AG08395 (cell line): ENCODE measurements at places on chromosomes 12 and 14.
A peak's percentile ranks its signal among the peaks of the same experiment; 100 is the strongest.

- DNase-seq, result no peak
Measured at GRCh38 chr14:51879170-51879569, 18.8 kb downstream of the GNG2 start.

GRCh38 chr12:54708826-54709225, 60.7 kb upstream of the DCD start:
- no peak for DNase-seq

- no peak for DNase-seq
Measured at GRCh38 chr12:113818283-113818682, 147.8 kb downstream of the RBM19 start.

- no peak for DNase-seq
Measured at GRCh38 chr12:109302358-109302757, 6.7 kb downstream of the FOXN4 start.

- DNase-seq, result peak; percentile 71
Measured at GRCh38 chr12:65892841-65893251, 68.6 kb downstream of the HMGA2 start.

GRCh38 chr12:111285200-111285599, 83.7 kb downstream of the PHETA1 start:
- no peak for DNase-seq

- no peak for DNase-seq
Measured at GRCh38 chr12:14656846-14657245, 39.6 kb downstream of the GUCY2C start.

- DNase-seq, result no peak
Measured at GRCh38 chr14:47438650-47439140, 236.7 kb downstream of the MDGA2 start.

DNA sequence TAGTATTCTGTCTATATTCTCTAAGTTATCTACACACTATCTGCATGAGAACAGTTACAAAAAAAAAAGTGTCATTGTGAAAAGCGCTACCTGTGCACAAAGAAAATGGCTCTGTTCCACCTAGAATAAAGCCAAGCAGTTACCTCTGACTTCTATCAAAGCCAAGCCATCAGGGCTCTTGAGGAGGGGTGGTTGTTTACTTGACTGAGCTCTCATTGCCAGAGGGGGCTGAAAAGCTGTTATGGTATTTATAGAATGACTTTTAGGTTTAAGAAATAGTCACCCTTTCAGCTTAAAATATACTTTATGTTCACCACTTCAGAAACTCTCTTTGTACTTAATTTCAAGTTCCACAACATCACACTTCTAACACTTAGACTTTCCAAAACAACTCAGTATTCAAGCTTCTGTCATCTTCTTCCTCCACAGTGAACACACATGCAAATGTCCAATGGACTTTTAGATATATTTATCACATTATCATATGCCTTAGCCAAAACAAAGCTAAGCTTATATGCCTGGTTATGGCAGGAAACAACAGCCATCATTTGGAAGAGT, 7.5 kb downstream of the ITPR2 start:
- DNase-seq, result no peak

DNA sequence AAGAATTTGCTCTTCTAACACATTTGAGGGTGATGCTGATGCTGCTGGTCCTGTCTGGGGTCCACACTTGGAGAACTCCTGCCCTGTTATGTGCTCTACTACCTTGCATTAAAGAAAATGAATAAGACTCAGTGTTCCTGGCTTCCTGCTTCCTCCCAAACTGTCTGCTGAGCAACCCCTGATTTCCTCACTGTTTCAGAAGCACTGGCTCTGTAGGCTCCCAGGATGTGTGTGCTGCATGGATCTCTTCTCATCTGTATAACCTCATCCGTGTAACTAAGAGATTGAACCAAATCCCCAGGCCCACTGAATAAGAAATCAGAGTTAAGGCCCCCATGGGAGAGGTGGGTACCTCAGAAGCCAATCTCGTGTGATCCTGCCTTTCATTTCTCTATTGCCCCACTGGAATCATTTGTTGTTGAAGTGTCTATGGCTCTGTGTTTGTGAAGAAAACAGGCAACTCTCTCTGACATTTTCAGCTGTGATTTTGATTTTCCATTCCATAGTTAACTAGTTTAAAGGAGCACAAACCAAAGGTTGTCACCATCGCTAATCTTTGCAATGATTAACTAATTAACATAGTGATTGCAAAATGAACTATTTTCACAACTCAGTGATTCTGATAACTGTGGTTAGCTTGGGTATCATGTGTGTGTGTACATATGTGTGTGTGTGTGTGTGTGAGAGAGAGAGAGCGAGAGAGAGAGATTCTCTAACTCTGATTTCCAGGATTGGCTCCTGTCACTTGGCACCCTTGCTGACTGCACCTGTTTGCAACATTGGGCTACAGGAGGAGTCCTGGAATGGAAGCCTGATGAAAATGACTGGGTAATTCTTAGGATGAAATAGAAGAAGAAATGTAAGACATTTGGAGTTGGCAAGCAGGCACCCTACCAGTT, 196.2 kb downstream of the SLC38A4 start:
- no peak for DNase-seq

DNA sequence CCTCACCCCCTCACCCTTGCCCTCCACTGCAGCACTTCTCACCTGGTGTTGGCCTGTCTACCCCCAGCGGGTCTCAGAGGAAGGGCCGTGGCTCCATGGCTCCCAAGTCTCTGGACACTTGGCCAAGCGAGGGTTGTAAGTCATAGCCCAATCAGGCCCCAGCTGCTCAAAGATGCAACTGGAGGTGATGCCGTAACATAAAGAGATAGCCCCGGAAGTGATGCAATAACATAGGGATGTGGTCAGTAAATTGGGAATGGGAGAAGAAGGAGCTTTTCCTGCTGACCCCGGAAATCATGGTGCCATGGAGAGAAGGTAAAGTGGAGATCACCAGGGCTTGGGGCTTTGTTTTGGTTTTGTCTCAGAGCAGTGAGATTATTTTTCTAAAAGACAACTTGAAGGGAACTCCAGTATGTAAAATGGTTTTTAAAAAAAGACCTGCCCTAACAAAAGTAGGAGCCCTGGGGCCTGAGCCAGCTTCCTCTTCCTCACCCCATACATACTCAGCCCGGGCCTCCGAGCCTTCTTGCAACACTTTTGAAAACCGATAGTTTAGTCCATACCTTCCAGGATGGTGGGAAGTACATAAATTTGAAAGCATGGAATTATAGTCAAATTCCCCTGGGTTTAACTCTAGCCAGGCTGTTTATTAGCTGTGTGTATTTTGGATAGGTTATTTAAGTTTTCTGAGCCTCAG, 212.5 kb downstream of the CRADD start:
- DNase-seq, result no peak

GRCh38 chr14:40417777-40418401, 985.7 kb upstream of the FBXO33 start:
- DNase-seq, result no peak

DNA sequence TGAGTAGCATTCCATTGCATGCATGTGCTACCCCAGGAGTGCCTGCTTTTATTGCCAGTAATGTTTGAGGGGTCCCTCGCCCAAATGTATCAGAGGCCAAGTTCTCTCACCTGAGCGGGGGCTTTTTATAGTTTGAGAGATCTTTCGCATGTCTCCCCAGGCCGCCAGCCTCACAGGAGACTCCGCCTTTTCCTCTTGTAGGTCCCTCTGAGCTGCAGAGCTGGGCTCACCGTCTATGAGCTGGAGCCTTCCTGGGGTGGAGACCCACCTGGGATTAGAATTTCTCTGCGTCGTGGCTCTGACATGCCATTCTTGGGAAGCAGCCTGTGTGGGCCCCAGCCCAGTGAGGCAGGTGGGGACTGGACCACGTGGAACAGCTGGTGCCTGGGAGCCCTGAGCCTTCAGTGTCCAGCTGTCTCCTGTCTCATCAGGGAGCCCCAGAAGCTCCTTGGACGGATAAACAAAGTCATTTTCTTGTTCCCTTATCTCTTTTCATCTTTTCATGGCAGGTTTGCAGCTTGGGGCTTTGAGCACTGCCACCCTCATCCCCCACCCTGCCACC, 261.7 kb upstream of the CRY1 start:
- DNase-seq, result no peak

- no peak for DNase-seq
Measured at GRCh38 chr12:104751120-104751519, 207.0 kb downstream of the SLC41A2 start.

GRCh38 chr14:104602933-104603325, 1.6 kb downstream of the TMEM179 start:
- no peak for DNase-seq

DNA sequence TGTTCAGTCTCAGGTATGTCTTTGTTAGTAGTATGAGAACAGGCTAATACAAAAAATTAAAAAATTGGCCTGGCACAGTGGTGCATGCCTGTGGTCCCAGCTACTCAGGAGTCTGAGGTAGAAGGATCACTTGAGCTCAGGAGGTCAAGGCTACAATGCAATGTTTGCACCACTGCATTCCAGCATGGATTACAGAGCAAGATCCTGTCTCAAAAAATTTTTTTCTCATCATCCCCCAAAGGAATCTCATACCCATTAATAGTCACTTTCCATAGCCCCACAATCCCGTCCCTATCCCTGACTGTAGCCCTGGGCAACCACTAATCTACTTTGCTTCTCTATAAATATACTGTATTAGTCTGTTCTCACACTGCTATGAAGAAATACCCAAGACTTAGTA, 57.8 kb downstream of the TTC8 start:
- DNase-seq, result no peak

- DNase-seq, result peak; percentile 3
Measured at GRCh38 chr12:67222302-67222701, 46.9 kb upstream of the CAND1 start.

DNA sequence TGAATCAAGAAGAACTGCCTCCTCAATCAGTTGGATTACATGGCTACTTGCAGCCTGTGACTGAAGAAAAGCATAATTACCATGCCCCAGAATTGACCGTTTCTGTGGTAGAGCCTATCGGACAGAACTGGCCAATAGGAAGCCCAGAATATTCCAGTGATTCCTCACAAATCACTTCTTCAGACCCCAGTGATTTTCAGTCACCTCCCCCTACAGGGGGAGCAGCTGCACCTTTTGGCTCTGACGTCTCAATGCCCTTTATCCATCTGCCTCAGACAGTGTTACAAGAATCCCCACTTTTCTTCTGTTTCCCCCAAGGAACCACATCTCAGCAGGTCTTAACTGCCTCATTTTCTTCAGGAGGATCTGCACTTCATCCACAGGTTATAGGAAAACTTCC, 80.8 kb downstream of the RAD52 start:
- DNase-seq, result no peak

DNA sequence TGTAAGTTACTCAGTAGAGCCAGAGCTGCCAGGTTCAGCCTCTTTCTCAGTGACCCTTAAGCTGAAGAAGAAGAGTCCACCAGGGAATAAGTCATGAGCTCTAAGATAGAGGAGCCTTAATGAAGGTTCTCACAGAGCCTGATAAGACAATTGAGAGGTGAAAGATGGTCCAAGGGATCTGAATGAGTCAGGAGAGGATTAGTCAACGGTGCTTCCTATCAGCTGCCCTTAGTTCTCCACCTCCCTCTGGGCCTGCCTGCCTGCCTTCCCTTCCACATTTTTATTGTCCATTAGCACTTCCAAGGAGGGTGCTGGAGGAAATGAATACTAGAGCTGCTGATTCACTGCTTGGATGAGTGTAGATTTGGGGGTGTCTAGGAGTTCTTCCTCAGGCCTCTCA, 161.7 kb upstream of the RMST start:
- no peak for DNase-seq

DNA sequence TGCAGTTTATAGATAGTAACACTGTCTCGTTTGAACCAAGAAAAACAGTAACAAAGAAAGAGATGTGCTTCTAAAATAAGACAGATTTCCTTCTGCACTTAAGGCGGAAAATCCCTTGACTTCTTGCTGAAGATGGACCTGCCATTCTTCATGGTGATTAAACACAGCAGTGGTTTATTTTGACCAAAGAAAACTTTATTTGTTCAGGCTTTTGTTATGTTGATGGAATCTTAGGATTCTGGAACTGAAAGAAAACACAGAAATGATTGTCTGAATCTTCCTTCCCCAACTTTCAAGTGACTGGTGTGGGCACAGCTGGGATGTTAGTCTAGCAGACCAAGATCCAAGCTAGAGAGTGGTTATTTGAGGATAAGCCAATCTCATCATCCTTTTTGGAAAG, 72.2 kb downstream of the DACT1 start:
- no peak for DNase-seq

GRCh38 chr14:78325911-78326310, 155.7 kb downstream of the NRXN3 start:
- DNase-seq, result no peak

GRCh38 chr12:115852054-115852453, 425.4 kb downstream of the MED13L start:
- DNase-seq, result no peak

GRCh38 chr14:106277503-106277902, 751.1 kb downstream of the TMEM121 start:
- DNase-seq, result no peak

DNA sequence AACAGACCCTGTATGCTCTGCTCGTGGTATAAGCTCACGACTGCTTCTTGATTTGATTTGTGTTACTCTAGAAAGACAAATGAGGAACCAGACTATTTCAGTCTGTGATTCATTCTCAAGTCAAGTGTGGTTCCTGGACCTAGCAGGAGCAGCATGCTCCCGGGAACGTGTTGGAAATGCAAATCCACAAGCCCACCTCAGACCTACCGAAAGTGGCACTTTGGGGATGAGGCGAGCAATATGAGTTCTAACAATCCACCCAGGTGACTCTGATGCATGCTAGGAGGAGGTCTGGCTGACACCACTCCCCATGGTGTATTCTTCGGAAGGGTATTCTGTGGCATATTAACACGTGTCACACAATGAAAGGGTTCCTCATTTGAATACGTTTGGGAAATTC, 59.5 kb upstream of the TMX1 start:
- no peak for DNase-seq

DNA sequence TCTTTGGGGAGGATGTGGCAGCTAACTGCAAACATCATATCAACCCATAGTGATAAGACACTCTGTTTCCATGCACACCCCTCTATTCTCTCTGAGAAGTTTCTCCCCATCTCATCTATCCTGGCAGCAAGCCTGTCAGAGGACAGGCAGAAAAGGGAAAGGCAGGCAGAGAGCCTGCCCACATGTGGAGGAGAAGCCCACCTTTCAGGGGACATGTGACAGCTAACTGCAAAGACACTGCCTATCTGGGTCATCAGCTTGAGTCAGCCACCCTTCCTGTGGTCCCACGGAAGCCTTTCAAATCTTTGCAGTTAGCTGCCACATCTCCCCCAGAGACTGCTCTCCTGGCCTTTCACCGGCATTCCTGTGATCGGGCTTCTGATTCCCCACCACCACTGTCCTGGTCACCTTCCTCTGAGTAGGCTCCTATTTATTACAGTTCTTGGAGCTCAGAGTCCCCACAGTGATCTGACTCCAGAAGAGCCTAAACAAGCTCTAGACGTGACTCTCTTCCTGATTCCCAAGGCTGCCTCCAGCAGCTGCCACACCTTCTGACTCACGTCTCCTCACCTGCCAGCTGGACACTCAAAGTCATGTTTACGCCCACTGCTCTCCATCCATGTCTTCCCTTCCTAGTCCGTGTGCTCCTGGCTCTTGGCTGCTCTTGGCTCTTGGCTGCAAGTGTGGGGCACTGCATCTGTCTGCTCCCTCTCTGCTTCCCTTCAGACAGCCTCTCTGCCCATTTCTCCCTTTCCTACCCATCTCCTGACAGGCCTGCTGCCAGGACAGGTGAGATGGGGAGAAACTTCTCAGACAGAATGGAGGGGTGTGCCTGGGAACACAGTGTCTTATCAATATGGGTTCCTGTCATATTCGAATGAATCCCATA, 7.5 kb upstream of the KRT1 start:
- DNase-seq, result no peak
